T47D (cell line): ENCODE measurements at places on chromosomes 2 and 18.

DNA sequence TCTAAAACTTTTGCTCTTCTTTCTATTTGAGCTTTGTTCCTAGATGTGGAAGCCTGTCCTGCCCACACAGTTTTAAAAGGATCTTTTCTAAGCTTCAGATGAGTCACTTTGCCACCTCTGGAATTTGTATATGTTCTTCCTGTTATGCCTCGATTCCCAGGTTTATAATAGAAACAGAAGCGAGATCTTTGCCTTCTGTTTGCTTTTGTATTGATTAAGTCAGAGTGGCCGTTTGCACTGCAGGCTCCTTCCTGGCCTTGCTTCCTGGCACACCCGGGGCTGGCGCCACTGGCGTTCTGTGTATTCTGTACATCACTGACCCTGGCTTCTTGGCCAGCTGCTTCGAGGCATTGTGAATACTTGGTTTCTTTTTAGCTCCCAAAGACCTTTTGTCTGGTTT, 91.8 kb downstream of the MTCL1 start:
- no peak for DNase-seq

GRCh38 chr2:147913701-147914480, 69.1 kb downstream of the ACVR2A start:
- no peak for DNase-seq

DNA sequence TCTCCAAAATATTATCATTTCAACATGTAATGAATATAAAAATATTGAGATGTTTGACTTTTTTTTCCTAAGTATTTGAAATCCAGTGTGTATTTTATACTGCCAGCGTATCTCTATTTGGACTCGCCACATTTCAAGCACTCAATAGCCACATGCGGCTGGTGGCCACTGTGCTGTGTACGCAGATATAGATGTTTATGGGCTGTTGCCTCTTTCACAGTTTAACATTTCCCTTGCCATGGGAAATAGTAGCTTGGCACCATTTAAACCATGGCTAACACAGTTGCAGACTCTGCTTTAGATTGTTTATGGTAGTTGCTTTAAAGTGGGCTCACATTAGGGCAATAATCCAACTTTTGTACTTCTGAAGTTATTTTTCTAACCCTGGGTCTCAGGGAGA, 136.6 kb upstream of the ITGB6 start:
- no peak for DNase-seq

DNA sequence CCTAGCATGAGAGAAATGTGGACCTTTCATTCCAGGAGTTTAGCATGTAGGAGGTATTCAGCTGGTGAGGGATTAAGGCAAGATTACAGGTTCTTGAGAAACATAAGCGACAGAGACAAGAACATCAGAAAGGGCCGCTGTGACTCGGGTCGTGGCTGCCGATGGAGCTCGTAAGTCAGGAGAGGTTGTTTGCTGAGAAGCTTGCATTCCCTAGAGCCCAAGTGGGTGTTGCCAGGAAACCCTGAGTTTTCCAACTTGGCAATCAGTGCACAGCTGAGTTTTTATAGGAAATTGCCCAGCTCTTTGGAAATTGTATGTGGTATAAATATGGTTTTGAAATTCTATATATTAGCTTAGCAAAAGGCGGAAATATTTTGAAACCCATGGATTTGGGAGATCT, 46.4 kb upstream of the CYP1B1 start:
- DNase-seq = no peak

DNA sequence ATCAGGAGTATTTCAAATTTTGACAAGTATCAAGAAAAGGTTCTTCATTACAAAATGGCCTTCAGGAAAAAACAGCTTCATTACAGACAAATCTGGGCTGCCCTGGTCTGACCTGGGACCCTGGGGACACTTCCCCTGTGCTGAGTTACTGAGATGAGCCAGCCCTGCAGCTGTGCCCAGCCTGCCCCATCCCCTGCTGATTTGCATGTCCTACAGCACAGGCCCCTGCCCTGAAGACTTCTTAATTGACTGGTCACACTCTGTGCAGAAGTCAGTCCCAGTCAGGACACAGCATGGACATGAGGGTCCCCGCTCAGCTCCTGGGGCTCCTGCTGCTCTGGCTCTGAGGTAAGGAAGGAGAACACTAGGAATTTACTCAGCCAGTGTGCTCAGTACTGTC, 235.1 kb downstream of the ANKRD36B start:
- no peak for DNase-seq

- no peak for DNase-seq
Observed at GRCh38 chr18:13424363-13424762, 205.8 kb downstream of the LDLRAD4 start.

- no peak for DNase-seq
Observed at GRCh38 chr2:164523726-164524125, 97.6 kb downstream of the GRB14 start.

GRCh38 chr2:181152701-181153100, 172.3 kb downstream of the UBE2E3 start:
- no peak for DNase-seq

GRCh38 chr2:235478609-235479008, 15.2 kb upstream of the AGAP1 start:
- DNase-seq = no peak

GRCh38 chr18:2971741-2972552, 41.0 kb downstream of the LPIN2 start:
- no peak for DNase-seq

DNA sequence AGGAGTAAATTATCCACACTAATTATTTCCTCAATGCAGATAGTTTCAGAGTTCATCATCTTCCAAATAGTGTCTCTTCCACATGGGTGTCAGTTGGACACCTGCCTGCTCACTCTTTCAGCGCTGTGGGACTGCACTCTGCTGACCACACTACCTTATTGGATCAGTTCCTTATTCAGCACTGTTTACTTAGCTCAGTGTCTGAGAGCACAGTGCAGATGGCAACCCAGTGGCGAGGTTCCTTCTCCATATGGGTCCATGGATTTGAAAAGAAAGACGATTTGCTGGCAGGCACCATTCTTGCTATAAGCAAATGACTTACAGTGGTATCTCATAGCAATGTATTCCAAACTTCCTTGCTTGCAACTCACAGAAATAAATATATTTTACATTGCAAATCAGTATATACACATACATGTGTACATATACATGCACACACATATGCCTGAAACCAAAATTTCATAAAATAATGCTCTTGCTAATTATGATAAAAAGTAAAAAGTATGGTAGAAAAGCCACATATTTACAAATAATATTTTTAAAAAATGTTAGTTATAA, 354.8 kb downstream of the INSIG2 start:
- DNase-seq = no peak

- DNase-seq = peak; percentile 45
Observed at GRCh38 chr2:120305296-120305695, 40.6 kb upstream of the INHBB start.

GRCh38 chr2:5915881-5916310, 223.7 kb downstream of the SOX11 start:
- DNase-seq = peak; percentile 62

GRCh38 chr2:149145314-149146295, 107.1 kb downstream of the LYPD6B start:
- no peak for DNase-seq

GRCh38 chr2:217839073-217839749, 163.6 kb downstream of the TNS1 start:
- no peak for DNase-seq

GRCh38 chr2:235573331-235574221, 79.7 kb downstream of the AGAP1 start:
- DNase-seq = no peak

- no peak for DNase-seq
Observed at GRCh38 chr2:166112193-166112605, 15.6 kb downstream of the SCN1A start.

GRCh38 chr2:10001586-10001985, 41.8 kb upstream of the KLF11 start:
- DNase-seq = no peak

- no peak for DNase-seq
Observed at GRCh38 chr18:27301615-27302378, 116.7 kb upstream of the CHST9 start.

DNA sequence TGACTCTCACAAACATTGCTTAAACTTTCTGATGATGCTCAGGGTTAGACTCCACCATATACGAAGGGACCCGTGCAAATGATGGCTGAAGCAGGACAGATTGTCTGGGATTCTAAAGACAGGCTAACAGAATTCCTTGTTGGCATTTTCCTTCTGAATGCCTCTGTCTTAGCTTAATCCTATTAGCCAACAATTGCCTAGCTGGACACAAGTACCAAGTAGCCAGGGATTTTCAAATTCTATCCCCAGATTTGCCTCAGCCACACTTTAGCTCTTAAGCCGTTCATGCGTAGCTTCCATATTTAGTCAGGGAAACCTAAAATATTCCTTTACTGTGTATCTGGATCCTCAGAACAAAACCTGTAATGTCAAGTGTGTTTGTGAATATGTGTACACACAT, 40.0 kb downstream of the COL4A3 start:
- DNase-seq = no peak

GRCh38 chr2:42967959-42968674, 175.7 kb upstream of the HAAO start:
- no peak for DNase-seq

- DNase-seq = no peak
Observed at GRCh38 chr2:6580982-6581381, 284.7 kb downstream of the CMPK2 start.

GRCh38 chr2:66437691-66438497, 3.0 kb downstream of the MEIS1 start:
- DNase-seq = no peak

- DNase-seq = no peak
Observed at GRCh38 chr2:72953976-72954375, 36.7 kb downstream of the EMX1 start.

GRCh38 chr2:39506215-39506614, 69.1 kb upstream of the MAP4K3 start:
- DNase-seq = no peak

GRCh38 chr2:40450066-40450795, 1.7 kb downstream of the SLC8A1 start:
- no peak for DNase-seq

DNA sequence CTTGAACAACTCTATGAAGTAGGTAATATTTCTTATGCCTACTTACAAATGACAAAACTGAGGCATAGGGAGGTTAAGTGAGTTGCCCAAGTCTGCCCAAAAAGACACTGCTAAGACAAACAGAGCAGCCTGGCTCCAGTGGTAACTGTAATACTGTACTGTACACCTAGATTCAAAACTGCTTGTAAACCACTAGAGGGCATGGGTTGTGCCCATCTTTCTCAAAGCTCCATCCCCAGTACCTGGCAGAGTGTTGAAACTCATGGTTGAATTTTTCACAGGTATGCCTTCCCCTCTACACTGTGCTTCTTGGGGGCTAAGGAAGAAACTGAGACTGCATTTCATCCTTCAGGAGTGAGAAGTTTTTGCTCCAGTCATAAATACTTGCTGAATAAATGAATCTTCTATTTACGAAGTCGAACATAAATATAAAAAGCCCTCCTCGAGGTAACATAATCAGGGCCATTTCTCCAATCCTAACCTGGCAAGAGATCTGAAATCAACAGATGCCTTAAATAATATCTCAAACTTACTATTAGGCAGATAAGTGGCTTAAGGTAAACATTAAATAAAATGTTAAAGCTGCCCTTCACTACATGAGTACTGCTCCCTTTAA, 2.0 kb downstream of the PPP4R1 start:
- peak; percentile 75 for DNase-seq

GRCh38 chr2:32553829-32554432, 73.9 kb upstream of the TTC27 start:
- DNase-seq = peak; percentile 7

DNA sequence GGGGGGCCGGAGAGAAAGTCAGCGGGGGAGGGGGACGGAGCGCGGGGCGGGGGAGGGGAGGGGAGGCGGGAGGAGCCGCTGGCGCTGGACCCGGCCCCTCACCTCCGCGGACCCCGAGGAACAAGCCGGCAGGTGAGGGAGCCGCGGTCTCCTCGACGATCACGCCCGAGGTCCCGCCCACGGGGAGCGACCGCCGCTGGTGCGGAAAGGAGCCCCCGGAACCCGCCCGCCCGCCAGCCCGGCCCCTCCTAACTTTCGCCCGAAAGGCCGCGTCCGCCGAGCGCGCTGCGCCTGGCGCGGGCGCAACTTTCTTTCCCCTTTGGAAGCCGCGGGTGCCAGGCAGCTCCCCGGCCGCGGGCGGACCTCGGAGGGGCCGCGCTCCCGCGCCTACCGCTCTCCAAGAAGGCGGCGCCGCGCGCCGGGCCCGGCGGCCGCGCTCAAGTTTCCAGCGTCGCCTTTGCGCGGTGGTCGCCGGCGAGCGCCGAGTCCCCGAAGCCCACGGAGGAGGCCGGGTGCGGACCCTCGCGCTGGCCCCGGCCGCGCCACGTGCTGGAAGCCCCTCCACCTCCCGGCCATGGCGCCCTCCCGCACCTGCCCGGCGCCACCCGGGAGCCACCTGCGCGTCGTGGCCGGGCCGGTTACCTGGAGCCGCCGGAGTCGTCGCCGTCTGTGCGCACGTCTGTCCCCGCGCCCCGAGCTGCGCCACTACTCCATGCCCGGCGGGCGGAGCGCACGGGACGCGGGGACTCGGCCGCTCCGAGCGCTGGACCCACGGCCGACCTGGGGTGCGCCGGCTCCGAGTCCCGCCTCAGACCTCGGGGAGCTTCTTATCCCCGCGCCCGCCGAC, at the start of gene ALKAL2:
TSS of gene ALKAL2 (minus strand) at position 181 of the 847 bp plus-strand sequence. CDS start 256 bp downstream, outside the sequence.
- no peak for DNase-seq

DNA sequence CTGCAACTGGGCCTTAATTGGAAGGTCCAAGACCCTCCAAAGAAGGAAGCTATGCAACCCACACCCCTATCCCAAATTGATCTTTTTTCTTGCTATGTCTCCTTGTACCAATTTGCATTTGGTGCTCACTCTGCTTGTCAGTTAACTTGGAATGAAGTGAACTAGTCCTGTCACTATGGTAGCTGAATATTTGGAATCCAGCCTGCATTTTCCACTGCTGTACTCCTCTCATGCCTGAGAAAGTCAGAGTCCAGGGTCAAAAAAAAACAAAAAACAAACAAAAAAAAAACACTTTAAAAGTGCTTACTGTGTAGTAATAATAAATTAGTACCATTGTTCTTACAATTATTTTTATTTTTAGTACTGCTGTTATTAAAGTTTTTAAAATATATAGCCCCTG, 462.8 kb upstream of the SLC8A1 start:
- no peak for DNase-seq

GRCh38 chr2:156145976-156146375, 186.5 kb downstream of the NR4A2 start:
- no peak for DNase-seq
